Caco-2 (cell line): ENCODE measurements at places on chromosomes 13 and 19. TPM values are rescaled to one million over a fixed set of nuclear protein-coding genes. Genes with fewer than 3 reads are reported as not detected.

GRCh38 chr19:18723871-18724377 lies 40.4 kb downstream of the CRTC1 start:
- DNase-seq = no peak

DNA sequence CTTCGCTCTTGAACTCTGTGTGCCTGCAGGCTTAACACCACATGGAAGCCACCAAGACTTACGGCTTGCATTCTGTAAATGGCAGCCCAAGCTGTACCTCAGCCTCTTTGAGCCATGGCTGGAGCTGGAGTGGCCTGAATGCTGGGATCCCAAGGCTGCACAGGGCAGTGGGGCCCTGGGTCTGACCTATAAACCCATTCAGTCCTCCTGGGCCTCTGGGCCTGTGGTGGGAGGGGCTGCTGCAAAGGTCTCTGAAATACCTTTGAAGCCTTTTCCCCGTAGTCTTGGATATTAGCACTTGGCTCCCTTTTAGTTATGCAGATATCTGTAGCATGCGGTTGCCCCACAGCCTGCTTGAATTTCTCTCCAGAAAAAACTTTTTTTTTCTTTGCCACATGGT lies 8.2 kb downstream of the TM9SF2 start:
- DNase-seq = no peak

DNA sequence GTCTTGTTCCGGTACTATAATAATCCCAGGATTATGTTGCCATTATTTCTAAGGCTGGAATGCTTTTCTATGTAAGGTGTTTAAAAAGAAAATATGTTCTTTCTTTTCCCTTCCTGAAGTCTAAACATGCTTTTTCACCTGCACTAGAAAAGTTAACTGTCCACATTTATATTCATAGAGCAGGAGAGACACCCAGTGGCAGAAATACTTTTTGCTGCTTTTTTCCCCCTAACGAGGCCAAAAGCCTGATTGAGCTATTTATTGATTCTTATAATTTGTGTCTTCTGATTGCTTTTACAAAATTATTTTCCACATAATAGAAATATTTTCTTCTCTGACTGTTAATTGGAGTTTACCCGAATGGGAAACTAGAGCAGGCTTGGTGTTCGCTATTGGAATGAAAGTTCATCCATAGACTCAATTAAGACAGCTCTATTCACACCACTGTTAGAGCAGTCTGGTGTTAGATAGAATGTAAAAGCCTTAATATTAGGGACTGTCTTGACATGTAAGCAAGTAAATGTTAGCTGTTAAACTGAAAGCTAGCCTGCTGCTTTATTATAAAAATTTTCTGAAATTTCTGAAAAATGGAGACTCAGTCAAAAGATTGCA lies 15.8 kb downstream of the GPR180 start:
- DNase-seq = no peak

GRCh38 chr19:29904017-29904416 lies 38.0 kb upstream of the URI1 start:
- no peak for DNase-seq

- no peak for DNase-seq
Observed at GRCh38 chr19:42655748-42656147, 61.0 kb upstream of the CEACAM8 start.

DNA sequence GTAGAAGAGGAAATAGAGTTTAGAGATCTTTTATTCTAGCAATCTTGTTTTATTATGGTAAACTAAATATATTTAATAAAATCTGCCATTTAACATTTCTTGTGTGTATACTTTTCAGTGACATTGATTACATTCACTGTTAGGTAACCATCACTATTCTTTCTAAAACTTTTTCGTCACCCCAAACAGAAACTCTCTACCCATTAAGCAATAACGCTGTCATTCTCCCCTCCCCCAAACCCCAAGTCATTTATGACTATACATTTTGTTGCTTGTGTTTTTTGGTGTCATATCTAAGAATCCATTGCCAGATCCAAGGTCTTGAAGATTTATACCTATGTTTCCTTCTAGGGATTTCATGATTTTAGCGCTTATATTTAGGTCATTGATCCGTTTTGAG lies 10.6 kb downstream of the URI1 start:
- DNase-seq = no peak

Gene ASF1B
- total RNA-seq = 37.7 and 40.2 TPM in 2 replicates

DNA sequence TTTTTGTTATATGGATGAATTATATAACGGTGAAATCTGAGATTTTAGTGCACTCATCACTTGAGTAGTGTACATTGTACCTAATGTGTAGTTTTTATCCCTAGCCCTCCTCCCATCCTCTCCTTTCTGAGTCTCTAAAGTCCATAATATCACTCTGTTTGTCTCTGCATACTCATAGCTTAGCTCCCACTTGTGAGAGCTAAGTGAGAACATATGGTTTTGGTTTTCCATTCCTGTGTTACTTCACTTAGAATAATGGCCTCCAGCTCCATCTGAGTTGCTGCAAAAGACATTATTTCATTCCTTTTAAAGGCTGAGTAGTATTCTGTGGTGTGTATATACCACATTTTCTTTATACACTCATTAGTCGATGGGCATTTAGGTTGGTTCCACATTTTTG lies 94.0 kb downstream of the SLC10A2 start:
- DNase-seq = no peak

- no peak for DNase-seq
Observed at GRCh38 chr13:46565808-46566750, 13.1 kb downstream of the LRCH1 start.

DNA sequence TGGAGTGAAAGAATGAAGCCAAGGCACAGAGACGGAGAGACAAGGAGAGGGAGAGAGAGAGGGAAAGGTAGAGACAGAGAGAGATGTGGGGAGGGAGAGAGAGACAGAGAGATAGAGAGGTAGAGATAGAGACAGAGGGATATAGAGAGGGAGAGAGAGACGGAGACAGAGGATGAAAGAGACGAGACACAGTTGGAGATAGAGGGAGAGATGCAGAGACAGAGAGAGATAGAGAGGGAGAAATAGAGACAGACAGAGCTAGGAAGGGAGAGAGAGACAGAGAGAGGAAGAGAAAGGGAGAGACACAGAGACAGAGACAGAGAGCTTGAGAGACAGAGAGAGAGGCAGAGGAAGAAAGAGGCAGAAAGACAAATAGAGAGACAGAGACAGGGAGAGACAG lies 4.5 kb upstream of the CSNK1G2 start:
- DNase-seq = no peak

- no peak for DNase-seq
Observed at GRCh38 chr13:74114202-74114601, 20.0 kb downstream of the KLF12 start.

Gene RFXANK
- total RNA-seq = 59.8 and 73.4 TPM in 2 replicates

DNA sequence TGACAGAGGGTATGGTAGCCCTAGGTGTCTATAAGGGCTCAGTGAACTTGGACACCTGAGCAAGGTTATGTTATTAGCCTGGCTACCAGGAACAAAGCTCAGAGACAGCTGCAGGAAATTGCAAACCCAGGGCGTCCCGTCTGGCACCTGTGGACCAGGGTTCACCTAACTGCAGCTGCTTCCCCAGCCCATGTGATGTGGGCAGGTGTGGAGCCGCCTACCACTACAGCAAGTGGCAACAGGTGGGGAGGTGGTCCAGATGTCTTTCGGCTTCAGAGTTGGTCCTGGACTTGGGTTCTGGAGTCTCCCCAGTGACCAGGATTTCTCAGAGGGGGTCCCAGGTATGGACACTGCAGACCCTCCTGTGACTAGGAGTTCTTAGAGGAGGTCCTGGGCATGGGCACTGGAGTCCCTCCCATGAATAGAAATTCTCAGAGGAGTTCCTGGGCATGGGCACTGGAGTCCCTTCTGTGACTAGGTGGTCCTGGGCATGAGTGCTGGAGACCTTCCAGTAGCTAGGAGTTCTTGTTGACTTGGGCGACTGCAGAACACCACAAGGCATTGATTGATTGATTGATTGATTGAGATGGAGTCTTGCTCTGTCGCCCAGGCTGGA lies 25.2 kb downstream of the ACTL9 start:
- no peak for DNase-seq

GRCh38 chr13:106433066-106433465 lies 102.4 kb downstream of the EFNB2 start:
- DNase-seq = no peak
